ENCODE measurements at places on chromosomes 2 and 18. TPM values are rescaled to one million over a fixed set of nuclear protein-coding genes. Genes with fewer than 3 reads are reported as not detected.

The AMER3 gene
- total RNA-seq, result not detected

The KRTCAP3 gene
- not detected for total RNA-seq

The TRPM8 gene
- total RNA-seq, result not detected

The EPAS1 gene
- 676 TPM for total RNA-seq

The ARMC9 gene
- 21.3 TPM for total RNA-seq

The ASTL gene
- not detected for total RNA-seq

The G6PC2 gene
- not detected for total RNA-seq

The RAD51AP2 gene
- total RNA-seq, result not detected

The MARCHF4 gene
- 29.5 TPM for total RNA-seq

The GALR1 gene
- not detected for total RNA-seq

Data from glomerular endothelial cell (primary cell).